ENCODE measurements at places on chromosomes 16 and 17. TPM values are rescaled to one million over a fixed set of nuclear protein-coding genes. Genes with fewer than 3 reads are reported as not detected.

GRCh38 chr16:85553436-85554113 is 59.5 kb upstream of the GSE1 start:
- peak; percentile 66 for DNase-seq

Gene HSD17B2
- total RNA-seq, result 0.31 TPM

Gene ALOX15B
- 0.31 TPM for total RNA-seq

GRCh38 chr16:72112452-72112792 is 18.8 kb downstream of the DHX38 start:
- no peak for DNase-seq

- peak; percentile 54 for DNase-seq
These were observed 7.2 kb upstream of the UNK start for GRCh38 chr17:75777296-75777922.

- no peak for DNase-seq
These were observed 2.0 kb downstream of the P2RX1 start for GRCh38 chr17:3914312-3914670.

- DNase-seq, result no peak
These were observed 14.3 kb downstream of the CCNF start for GRCh38 chr16:2443555-2443954.

GRCh38 chr16:68590201-68590994 is 51.3 kb downstream of the ZFP90 start:
- peak; percentile 44 for DNase-seq

DNA sequence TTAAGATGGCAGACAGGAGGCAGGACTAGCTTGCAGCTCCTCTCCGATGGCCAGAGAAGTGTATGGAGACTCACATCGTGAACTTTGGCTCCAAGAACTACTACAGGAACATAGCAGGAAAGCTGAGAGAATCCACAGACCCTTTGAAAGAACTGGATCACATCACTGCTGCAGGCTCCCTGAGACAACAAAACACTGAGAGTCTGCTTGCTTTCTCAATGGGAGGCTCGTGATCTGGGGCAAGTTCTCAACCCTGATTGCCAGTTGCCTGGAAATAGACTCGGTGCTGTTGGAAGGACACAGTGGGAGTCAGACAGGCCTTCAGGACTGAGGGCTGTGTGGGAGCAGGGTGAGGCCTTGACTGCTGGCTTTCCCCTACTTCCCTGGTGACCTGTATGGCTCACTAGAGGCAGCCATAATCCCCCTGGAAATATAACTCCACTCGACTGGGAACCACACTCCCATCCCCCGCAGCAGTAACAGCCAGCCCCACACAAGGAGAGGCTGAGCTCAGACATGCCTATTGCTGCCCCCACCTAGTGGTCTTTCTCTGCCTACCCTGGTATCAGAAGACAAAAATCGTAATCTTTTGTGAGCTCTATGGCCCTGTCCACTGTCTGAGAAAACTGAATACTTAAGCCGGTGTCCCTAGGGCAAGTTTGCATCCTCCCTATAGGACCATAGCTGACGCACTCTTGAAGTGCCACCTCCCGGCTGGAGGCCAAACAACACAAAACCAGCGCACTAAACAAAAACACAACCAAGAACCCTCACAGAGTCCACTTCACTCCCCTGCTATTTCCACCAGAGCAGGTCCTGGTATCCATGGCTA is 238.4 kb downstream of the CEP112 start:
- DNase-seq, result no peak

- peak; percentile 16 for DNase-seq
These were observed 9.5 kb upstream of the KSR1 start for GRCh38 chr17:27446569-27447301.

GRCh38 chr17:77887464-77888241 is 70.8 kb upstream of the TNRC6C start:
- peak; percentile 92 for DNase-seq

Gene NOL3
- 14.7 TPM for total RNA-seq

GRCh38 chr17:16294560-16294959 is 58.7 kb downstream of the CENPV start:
- no peak for DNase-seq

All from muscle of leg (tissue), 16 donors.